Lung (tissue), 17 donors: ENCODE measurements at places on chromosomes 12 and 14.
A peak's percentile ranks its signal among the peaks of the same experiment; 100 is the strongest.

GRCh38 chr12:89517720-89518119, 6.9 kb downstream of the GALNT4 start:
- DNase-seq = no peak

GRCh38 chr14:69937367-69938081, 58.3 kb downstream of the SMOC1 start:
- DNase-seq = no peak

DNA sequence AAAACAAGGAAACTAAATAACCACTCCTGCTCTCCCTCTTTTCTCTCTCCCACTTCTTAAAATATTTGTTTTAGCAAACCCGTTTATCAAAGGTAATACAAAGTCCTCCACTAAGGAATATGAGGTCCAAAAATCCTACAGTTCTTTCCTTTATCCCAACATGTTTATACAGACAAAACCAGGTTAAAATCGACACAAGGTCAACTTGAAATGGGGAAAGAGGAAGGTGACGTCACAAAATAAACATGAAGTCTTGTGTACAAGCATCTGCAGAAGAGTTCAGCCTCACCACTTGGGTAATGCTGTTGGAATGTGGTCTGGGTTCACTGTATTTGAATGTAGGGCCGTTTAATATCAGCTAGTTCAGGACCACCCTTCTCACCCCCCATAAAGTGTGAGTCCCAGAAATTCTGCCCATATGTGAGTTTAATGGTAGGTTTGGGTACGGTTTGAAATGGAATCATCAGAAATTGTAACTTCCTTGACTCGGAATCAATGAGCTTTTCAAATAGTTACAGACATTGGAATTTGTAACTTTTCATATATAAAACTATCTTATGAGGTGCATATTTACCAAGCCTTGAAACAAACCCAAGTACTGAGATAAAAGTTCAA, 120.0 kb upstream of the SLC38A2 start:
- peak; percentile 65 for DNase-seq

- no peak for DNase-seq
These were observed 62.0 kb downstream of the LGMN start for GRCh38 chr14:92686411-92686899.

DNA sequence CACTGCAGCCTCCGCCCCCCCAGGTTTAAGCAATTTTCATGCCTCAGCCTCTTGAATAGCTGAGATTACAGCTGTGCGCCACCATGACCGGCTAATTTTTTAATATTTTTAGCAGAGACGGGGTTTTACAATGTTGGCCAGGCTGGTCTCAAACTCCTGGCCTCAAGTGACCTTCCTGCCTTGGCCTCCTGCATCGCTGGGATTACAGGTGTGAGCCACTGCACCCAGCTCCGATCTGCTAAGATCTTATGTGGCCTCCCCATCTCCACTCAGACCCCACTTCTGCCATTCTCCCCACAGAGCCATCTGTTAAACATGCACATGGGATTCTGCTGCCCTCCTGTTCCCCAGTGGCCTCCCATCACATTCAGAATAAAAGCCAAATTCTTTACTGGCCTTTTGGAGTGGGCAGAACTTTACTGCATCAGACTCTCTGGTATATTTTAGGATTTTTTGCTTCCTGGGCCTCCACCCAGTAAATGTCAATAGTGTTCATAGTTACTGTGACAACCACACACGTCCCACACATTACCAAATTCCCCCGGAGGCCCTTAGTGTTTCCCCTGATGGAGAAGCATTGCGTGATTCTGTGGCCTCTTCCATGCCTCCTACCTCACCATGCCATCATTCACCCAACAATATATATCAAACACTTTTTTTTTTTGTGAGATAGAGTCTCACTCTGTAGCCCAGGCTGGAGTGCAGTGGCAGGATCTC, 96.3 kb downstream of the PTPN11 start:
- DNase-seq = no peak

- DNase-seq = peak; percentile 27
These were observed 109.3 kb downstream of the ETV6 start for GRCh38 chr12:11758510-11759493.

DNA sequence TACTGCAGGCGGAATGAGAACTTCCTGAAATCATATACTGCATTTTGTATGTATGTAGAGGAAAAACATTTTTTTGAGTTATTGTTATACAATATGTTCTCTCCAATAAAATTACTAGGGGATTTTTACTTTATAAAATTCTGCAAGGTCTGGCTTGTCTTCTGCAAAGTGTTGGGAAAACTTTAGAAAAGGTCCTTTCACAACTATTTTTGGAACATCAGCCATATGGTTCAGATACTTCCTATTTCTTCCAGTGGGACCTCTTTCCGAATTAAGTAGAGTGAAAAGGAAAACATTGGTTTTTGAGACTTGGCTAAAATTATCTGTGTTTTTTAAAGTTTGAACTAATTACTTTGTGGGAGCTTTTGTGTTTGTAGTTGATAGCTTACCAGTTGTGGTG, 52.7 kb downstream of the DAAM1 start:
- DNase-seq = no peak

DNA sequence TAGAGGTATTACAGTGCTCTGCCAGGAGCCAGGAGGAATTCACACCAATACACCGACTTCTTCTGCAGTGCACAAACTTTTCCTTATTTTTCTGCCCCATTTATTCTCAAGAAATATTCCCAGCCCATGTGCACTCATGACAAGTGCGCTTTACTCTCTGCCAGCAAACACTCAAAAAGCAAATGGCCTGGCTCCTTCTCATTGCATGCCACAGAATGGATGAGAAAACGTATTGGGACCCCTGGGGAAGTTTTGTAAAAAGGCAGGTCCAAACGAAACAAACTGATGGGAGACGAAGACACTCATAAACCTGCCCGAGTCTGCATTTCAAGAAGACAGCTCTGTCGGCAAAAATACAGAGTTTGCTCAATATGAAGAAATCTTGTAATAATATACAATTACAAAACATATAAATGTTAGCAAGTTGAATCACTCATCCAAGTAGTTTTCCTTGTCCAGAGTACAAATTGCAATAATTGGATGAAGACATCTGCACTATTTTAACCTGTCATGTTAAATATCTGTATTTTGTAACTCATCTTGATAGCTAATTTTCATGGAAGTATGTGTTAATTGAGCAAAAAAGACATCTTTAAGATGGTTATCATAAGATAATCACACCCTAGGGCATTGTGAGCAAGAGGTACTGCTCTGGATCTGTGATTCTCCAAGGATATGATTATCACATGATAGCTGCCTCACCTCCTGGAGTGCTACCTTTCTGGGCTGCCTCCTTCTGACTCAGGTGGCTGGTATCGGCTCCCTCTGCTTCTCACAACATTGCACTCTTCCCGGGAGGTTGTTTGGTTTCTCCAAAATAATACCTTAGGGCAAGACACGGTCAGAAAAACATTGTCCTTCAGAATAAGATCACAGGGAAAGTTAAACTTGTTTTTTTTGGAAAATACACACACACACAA, 260.8 kb upstream of the G2E3 start:
- DNase-seq = peak; percentile 28

- peak; percentile 49 for DNase-seq
These were observed 2.6 kb upstream of the HAL start for GRCh38 chr12:95998611-95999286.

DNA sequence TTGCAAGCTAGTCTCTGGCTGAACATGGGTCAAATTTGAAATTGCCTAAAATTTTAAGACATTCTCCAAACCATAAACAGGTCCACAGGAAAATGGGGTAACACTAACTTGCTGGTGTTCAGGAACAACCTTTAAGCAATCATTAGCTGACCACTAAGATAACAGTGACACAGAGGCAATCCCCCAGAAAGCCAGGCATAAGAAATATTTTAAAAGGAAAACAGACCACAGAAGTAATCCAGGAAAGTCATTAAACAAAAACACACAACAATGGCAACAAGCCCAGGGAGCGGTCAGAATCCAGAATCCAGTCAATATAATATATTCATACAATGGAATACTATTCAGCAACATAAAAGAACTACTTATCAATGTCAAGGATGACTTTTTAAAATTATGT, 59.1 kb downstream of the LRP6 start:
- DNase-seq = no peak

- DNase-seq = peak; percentile 91
These were observed 4.5 kb downstream of the DHRS2 start for GRCh38 chr14:23640524-23641141.
